GM03348 (cell line): ENCODE measurements at places on chromosomes 2 and 18.

DNA sequence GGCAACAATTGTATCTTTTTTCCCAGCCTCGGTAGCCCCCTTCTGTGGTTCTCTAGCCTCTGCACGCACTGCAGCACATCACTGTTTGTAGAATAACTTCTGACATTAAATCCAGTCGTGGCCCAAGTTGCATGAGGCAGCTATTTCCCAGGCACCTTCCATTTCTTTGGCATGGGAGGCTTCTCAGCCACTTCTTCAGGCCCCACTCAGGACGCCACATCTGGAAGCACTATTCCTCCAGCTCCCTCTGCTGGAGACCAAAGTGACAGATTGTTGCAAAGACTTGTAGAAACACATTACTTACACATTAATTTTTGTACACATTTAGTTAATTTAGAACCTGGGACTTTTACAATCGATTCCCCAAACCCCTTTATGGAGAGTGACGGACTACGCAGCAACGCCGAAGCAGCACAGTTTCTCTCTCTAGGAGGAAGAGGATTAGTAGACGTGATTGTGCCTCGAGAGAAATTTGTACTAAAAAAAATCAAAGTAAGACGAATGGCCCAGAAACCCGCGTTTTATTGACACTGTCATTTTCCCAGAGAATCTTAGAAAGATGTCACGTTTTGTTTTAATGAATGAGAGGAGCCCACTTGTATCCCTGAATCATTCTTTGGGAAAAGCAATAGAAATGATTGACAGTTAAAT is 57.8 kb upstream of the RGPD5 start:
- peak; percentile 76 for DNase-seq

DNA sequence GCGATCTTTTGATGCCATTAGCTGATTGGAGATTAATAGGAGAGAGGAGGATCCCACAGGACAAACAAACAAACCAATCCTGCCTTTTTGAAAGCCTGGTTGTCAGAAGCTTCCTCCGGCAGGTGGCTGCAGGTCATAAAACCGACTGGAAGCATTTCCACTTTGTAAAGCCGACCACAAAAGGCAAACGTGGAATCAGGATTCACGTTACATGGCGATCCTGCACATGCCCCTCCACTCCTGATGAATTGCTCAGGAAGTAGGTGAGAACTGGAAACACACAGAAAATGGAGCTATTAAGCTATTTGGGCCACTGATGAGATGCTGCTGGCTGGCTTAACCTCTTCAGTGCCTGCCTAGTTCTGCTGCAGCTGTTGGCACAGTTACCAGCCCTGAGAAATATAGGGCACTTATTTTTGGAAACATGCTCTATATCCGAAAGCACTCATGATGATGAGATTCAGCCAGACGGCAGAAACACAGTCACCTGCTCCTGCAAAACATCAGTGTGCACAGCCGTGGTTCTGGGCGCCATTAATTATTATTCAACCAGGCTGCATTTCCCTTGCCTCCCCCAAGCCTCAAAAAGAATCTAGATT is 110.3 kb upstream of the ST6GAL2 start:
- no peak for DNase-seq

GRCh38 chr2:149258531-149258930 is 71.9 kb upstream of the LYPD6 start:
- no peak for DNase-seq

DNA sequence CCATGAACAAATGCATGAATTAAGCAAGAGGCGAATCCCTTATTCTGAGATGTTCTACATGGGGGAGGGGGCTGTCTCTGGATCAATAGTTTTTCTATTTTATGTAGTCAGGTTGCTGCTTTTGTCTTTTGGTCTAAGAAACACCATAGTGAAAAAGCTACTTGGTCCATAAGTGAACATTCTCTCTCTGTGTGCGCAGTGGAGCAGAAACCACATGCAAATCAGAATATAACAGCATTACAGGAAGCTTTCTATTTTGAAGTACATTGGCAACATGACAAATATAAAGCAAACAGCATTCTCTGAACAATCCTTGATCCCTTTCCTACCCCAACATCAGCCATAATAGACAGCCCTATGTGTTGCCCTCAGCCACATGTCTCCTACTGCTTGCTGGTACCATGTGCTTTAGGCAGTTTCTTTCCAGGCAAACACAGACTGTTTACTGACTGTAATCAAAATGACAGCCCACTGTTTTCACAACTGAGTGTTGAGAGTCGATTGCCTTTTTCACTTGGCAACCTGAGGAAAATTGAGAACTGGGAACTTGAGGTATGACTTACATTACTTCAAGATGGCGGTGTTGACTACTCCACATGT is 10.6 kb downstream of the SCN3A start:
- no peak for DNase-seq

DNA sequence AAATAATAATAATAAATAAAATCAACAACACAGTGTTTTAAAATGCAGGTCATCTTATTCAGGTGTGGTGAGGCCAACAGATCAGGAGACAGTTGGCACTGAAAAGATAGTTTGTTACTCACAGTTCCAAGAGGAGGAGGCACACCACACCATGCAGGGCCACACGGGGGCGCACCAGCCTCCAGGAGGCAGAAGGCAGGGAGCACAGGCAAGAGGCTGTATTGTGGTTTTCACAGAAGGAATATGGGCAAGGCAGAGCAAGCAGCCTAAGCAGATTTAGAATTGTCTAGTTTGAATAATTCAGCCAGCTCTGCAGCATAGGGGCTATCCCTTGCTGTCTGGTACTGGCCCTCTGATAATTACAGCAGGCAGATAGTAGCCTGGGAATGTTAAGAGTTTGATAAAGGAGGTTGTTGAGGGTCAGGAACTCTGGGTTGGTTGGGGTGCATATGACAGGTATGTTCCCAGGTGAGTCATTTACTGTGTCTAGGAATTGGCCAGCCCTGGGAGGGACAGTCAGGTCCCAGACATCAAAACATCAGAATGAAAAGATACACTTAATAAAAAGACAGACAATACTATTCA is 31.3 kb downstream of the KIAA2012 start:
- peak; percentile 75 for DNase-seq

DNA sequence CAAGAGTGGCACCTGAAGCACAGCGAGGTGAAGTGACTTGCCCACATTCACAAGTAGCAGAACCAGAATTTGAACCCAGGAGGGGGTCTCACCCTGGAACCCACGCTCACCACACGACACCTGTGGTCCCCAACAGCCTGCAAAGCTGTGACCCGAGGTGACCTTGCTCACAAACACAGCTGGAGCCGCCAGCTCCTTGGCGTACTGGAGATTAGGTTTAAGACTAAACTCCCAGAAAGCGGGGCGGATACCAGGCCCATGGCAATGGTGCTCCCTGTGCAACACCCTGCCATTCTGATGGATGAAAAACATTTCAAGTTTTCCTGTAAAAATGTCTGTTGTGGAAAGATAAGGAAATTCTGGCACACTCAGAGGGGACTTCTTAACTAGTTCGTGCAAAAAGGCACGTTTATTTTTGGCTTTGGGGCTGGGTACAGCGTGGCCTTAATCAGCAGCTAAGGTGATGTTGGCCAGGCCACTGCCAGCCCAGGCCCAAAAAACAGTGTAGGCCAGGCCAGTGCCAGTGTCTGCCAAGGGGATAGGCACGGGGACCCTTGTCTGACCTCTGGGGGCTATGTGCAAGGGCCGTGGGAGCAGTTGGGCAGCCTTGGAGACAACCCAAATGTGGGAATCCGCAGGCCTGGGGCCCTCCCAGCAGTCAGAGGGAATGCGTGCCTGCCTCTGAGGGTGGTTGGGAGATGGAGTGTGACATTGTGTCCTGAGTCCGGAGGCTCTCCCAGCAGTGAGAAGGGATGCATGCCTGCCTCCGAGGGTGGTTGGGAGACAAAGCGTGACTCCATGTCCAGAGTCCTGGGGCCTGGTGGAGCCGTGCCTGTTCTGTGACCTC is 185.0 kb upstream of the HS6ST1 start:
- DNase-seq, result no peak

DNA sequence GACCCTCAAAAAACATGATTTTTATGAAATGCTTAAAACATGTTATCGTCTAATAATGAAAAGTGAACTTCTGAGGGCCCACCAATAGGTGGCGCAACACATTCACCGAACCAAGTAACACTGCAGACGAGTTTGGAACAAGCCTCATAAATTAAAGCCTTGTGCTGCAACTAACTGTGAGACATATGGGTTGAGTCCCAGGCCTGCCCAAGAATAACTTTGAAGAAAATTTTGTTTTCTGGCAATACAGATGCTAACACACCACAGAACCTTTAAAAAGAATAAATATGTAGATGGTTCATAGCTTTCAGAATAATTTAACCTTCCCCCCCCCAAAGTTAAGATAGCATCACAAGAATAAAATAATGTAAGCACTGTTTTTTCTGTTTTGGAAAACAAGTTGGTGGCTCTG is 285.9 kb downstream of the RNF144A start:
- DNase-seq, result peak; percentile 78

GRCh38 chr2:18671363-18671762 is 82.0 kb upstream of the NT5C1B start:
- DNase-seq, result no peak

- DNase-seq, result no peak
Observed at GRCh38 chr2:206962966-206963365, 23.6 kb downstream of the CPO start.

DNA sequence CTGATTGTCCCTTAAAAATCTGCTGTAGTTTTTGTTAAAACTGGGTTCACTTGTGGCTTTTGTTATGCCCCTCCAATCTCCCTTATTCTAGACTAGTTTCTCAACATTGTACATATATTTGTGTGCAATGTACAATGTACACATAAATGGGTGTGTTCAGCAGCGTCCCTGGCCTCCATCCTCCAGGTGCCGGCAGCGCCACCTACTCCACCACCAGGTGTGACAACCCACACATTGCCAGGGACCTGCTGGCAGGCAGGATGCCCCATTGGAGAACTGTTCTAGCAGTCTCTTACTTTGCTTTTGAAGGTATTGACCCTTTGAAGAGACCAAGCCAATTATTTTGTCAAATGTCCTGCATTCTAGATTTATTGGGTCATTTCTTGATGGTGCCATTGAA is 75.4 kb downstream of the SH3RF3 start:
- no peak for DNase-seq

GRCh38 chr18:75033516-75033915 is 175.4 kb downstream of the PTGR3 start:
- no peak for DNase-seq

DNA sequence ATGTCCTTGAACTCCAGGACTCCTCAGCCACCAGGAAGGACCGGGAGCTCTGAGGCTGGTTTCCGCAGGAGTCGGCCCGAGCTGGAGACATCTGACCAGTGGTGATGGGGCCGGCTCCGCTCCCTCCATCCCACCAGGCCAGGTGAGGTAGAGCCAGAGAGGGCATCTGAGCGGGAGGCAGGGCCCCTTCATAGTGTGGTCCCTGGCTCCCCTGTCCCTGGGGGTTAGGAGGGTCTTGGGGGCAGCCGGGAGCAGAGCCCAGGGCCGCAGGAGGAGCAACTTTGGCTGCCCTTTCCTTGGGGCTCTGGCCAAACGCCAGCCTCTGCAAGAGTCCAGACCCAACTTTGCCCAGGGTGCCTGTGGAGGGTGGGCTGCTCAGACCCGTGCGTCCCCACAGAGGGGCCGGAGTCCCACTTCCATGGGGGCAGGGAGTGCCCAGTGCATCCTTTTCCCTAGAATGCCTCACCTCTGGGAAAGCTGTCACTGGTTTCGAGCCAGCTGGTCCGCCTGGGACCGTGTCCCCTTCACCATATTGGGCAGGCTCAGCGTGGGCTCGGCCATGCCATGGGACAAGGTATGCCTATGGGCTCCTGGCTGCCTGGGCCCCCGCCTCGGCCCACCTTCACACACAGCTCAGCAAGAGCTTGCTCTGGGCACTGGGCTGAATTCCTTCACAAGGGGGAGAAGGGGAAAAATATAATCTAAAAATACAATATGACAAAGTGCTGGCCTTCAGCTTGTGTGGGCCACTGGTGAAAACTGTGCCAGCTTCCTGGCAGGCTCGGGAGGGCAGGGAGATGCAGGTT is 148.6 kb downstream of the TWIST2 start:
- no peak for DNase-seq

GRCh38 chr2:218370410-218371063 is 11.5 kb upstream of the SLC11A1 start:
- DNase-seq, result no peak

GRCh38 chr18:9743200-9744016 is 35.3 kb downstream of the RAB31 start:
- DNase-seq, result peak; percentile 90

DNA sequence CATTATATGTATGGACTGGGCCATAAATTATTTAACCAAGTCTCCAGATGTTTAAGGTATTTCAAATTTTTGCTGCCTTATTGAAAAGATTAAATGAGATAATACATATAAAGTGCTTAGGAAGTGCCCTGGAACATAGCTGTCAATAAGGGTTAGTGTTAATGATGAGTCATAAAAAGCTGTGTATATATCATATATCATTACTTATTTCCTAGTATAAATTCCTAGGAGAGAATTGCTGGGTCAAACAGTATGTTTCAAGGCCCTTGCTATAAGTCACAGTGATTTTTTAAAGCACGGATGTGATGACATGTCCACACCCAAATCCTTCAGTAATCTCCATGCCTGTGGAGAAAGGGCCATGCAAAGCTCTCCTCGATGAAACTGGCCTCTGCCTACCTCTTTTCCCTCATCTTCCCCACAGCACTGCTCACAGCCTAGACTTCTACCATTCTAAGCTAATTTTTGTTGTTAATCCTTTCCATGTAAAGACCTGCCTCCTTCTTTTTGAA is 8.5 kb downstream of the ZNF2 start:
- no peak for DNase-seq

GRCh38 chr2:224442071-224442967 is 40.4 kb upstream of the FAM124B start:
- peak; percentile 52 for DNase-seq

GRCh38 chr2:157336137-157337010 is 10.8 kb upstream of the ERMN start:
- no peak for DNase-seq

DNA sequence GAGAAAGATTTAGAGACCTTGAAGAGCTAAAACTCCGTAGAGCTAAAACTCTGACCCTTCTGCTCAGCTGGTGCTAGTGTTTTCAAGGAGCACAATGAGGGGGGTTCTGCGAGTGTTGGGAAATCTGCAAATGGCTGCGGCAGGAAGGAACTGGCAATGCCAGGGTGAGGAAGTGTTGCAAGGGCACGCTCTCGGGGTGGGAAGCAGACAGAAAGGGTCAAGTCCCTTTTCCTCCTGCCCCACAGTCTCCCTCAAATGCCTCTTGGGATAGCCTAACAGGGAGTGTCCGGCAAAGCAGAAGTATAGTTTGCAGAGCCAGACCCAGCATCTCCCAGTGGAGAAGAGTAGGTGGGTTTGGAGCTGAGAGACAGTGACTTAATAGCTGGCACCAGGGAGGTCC is 60.5 kb downstream of the NCAPH start:
- DNase-seq, result no peak

DNA sequence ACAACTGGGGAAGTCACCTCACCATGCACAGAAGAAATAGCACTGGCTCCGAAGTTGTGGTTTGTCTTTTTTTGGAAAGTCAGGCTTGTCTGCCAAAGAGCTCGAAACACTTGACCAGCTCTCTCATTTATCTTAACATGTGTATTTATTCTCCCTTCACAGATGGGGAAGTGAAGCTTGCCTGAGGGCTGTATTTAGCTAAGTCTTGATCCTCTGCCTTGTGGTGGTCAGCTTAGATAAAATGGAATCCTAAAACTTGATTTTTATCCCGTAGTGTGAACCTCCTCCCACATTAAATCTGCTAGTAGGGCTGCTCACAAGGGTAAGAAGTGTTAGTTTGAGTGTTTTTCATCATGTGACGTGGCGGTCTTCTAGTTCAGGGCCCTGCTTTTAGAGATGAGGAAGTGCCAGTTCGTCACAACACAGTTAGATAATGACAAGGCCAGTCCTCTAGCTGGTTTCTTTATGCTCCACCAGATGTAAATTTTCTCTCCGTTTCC is 89.7 kb downstream of the TMEM247 start:
- no peak for DNase-seq

GRCh38 chr2:45289997-45290709 is 280.9 kb upstream of the SIX2 start:
- DNase-seq, result no peak
